ENCODE measurements at places on chromosomes 4 and X.

DNA sequence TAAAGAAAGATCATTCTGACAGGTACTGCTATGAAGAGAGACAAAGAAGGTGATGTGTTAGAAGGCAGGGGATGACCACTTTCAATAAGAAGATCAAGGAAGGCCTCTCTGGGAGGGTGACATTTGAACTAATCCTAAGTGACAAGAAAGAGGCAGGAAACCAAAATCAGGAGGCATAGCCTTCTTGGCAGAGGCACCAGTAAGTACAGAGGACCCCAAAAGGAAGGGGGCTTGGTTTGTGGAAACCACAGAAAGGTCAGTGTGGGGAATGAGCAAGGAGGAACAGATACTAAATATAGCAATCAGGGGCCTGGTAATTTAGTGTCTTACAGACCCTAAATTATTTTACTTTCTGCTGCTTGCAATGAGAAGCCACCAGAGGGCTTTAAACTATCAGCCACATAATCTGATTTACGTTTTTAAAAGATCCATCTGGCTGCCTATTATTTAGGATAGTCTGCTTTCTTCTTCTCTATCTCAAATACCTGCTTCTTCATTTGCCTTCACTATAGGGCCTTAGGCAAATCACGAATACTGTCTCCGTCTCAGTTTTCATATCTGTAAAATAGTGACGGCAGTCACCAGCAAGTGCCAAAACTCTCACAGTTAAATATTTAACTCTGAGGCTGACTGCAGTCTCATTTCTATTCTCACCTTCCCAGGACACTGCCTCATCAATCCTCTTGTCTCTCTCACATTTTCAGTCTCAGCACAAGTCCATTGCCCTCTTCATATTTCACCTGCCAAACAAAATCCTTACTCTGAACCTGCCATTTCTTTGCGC is 16.7 kb downstream of the NR3C2 start:
- no peak for DNase-seq

- no peak for DNase-seq
Measured at GRCh38 chr4:5882947-5883346, 9.9 kb downstream of the CRMP1 start.

- no peak for DNase-seq
Measured at GRCh38 chrX:54992911-54993622, 921 bp downstream of the PFKFB1 start.

- no peak for DNase-seq
Measured at GRCh38 chr4:149555146-149555545, 260.5 kb downstream of the IQCM start.

All from AML-193 (cell line).